ENCODE measurements at places on chromosomes 16 and 17. TPM values are rescaled to one million over a fixed set of nuclear protein-coding genes. Genes with fewer than 3 reads are reported as not detected.

DNA sequence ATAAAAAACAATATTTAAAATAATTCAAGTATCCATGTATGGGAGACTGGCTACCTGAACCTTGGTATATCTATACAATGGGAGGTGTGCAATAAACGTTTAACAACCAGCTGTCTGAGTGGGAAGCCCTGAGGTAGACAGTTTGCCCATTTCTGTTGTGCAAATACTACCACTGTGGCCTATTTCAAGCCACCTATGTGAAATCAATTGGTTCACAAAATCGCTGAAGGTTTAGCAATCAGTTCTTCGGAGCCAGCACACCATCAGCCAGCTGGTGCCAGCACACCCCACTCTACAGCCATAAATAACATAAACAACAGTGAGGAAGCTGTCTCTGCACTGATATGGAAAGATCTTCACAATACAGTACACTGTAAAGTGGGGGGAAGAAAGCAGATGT lies 46.7 kb upstream of the KDM8 start:
- DNase-seq: no peak

The FSCN2 gene
- total RNA-seq: 0.27 TPM

DNA sequence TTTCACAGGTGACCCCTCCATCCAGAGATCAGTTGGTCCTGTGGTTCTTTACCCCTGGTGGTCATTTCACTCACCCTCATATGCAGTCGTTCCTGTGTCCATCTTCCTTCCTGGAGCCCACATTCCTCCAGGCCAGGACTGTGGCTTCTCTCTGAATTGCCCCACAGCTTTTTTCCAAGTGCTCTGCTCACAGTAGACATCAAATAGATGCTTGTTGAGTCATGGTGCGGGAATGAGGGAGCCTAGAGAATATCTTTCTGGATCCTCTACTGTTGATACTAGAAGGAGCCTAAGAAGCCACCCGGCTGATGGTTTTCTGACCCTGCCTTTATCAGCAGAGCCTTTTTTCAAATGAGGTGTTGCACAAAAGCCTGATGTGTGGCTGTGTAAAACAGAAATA lies 10.4 kb downstream of the USB1 start:
- DNase-seq: no peak

GRCh38 chr17:20926532-20926931 lies 116.3 kb downstream of the USP22 start:
- no peak for DNase-seq

The KREMEN2 gene
- 11.0 TPM for total RNA-seq

The GP1BA gene
- not detected for total RNA-seq

The TMIGD1 gene
- not detected for total RNA-seq

The MARF1 gene
- 3.4 TPM for total RNA-seq

- peak; percentile 32 for DNase-seq
Observed at GRCh38 chr17:31068291-31068690, 26.5 kb upstream of the NF1 start.

The NFATC3 gene
- total RNA-seq: 24.9 TPM

DNA sequence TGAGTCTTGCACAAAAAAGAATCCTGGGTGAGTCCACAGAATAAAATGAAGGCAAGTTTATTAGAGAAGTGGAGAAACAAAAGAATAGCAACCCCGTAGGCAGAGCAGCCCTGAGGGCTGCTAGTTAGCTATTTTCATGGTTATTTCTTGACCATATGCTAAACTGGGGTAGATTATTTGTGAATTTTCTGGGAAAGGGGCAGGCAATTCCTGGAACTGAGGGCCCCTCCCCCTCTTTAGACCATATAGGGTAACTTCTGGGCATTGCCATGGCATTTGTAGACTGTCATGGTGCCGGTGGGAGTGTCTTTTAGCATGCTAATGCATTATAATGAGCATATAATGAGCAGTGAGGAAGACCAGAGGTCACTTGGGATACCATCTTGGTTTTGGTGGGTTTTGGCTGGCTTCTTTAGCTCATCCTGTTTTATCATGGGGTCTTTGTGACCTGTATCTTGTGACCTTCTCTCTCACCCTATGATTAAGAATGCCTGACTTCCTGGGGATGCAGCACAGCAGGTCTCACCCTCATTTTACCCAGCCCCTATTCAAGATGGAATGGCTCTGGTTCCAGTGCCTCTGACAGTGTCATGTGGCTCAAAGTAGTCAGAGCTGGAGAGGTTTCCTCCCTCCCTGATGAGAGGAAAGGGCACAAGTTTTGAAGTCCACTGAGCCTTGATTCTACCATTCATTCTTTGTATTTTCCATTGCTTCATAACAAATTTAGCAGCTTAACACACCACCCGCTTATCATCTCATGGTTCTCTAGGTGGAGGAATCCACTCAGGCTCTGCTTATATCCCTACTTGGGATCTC lies 55.7 kb upstream of the LGALS9 start:
- DNase-seq: no peak

GRCh38 chr17:73232587-73233373 lies 28.9 kb downstream of the CPSF4L start:
- no peak for DNase-seq

DNA sequence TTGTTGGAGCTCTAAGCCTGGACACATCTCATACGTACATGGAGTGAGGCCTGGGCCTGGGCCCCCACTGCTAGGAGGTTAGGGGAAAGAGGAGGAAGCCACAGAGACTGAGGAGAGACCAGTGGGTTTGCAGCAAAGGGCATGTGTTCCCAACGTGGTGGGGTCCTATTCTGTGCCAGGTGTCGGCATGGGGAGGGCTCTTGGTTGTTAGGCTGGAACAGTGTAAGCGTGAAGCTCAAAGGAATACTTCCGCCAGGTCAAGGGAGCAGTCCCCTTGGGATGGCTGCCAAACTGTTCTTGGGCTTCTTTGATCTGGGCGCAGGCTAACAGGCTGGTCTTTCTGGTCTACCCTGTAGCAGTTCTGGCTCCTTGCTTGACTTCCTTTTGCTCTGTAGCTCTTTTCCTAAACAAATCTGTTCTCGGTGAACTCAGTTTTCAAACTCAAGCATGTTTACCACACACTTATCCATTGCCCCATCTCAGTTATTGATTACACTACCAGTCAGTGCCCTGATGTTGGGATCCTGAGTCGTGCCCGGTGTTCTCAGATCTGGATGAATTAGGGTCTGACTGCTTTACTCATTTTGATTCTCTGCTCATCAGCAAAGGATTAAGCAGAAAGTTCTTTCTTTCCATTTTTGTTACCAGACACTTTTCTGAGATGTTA lies 36.4 kb downstream of the GPT2 start:
- DNase-seq: no peak

GRCh38 chr16:16861546-16861945 lies 482.6 kb downstream of the NPIPA7 start:
- peak; percentile 20 for DNase-seq

DNA sequence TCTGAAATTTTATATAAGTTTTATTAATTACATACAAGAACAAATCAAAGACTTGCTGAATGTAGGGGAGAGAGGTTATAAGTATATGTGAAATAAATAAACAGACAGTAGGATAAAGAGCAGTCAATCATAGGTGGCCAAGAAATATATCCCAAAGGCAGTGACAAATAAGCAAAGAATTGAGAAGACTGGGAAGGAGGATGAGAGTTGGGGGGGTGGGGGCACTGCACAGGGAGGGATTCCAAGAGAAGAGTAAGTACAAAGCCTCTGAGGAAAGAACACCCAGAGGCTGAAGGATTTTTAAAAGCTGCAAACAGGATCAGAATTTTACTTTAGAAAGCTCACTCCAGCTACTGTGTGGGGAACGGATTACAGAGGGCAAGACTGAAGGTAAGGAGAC lies 2.8 kb downstream of the PELP1 start:
- no peak for DNase-seq

GRCh38 chr17:14749269-14749668 lies 448.4 kb downstream of the HS3ST3B1 start:
- no peak for DNase-seq

The GEMIN4 gene
- total RNA-seq: 10.8 TPM

DNA sequence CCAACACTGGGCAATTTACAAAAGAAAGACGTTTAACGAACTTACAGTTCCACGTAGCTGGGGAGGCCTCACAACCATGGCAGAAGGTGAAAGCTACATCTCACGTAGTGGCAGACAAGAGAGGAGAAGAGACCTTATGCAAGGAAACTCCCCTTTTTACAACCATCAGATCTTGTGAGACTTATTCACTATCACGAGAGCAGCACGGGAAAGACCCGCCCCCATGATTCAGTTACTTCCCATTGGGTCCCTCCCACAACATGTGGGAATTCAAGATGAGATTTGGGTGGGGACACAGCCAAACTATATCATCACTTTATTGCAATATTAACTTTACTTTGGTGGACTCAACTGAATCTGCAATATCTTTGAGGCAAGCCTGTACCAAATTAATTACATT lies 11.9 kb upstream of the ENGASE start:
- no peak for DNase-seq

The SPNS2 gene
- 0.06 TPM for total RNA-seq

DNA sequence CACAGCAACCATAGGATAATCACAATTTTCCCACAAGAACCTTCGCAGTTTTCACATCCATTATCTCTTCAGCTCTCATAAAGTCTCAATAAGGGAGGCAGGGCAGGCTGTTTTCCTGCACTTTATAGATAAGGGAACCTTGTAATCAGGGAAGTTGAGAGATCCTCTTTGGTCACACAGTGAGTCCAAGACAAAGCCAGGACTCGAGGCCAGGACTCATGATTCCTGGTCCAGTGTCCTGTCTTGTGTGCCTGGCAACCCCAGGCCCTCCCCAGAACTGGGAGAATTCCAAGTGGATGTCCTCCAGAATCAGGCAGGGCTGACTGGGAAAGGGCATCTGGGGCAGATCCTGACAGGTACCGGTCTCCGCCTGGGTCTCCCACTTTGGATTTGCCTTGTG lies 23.1 kb upstream of the PHF12 start:
- DNase-seq: no peak

The NLRC3 gene
- total RNA-seq: not detected

- no peak for DNase-seq
Observed at GRCh38 chr17:64689106-64689505, 27.0 kb upstream of the SMURF2 start.

The CDRT15L2 gene
- not detected for total RNA-seq

The TPPP3 gene
- not detected for total RNA-seq

- DNase-seq: peak; percentile 66
Observed at GRCh38 chr16:10521681-10522274, 58.6 kb downstream of the EMP2 start.

The SYNGR2 gene
- total RNA-seq: 30.1 TPM

The P2RX1 gene
- not detected for total RNA-seq

DNA sequence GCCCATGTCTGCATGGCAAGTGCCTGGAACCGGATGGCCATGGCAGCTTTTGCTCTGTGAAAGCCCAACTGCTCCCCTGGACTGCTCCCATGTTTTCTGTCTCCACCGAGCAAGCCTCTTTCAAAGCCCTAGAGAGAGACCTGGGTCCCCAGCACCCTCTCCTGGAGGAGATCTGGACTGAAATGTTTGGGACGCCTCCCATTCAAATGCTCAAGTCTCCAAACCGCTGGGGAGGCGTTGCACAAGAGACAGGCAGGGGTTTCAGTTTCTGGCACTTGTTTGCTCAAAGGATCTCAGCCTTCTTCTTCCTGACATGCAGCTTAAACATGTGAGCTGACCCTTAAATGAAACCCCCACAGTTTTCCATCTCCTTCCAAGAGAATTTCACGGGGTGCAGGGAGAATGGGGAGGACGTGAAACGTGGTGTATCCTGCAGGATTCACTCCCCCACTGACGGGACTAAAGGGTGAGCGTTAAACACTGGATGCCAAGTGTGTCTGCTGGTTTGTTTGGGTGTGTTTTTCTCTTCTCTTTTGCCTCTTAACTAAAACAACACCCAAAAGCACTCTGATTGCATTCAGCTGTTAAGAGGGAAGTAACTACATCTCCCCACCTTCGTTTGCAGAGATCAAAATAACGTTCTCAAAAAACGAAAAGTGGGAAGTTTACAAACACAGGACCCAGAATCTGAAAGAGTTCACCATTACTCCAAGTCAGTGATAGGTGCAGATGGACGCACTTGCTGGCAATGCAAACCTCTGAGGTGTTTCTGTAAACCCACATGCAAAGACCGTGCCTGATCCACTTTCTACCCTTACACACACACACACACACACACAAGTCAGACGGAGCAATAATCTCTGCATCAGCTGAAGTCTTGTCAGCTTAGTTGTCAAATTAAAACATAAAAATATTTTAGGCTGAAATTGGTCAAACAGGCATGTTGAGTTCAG lies 256.9 kb downstream of the C16orf95 start:
- peak; percentile 57 for DNase-seq

DNA sequence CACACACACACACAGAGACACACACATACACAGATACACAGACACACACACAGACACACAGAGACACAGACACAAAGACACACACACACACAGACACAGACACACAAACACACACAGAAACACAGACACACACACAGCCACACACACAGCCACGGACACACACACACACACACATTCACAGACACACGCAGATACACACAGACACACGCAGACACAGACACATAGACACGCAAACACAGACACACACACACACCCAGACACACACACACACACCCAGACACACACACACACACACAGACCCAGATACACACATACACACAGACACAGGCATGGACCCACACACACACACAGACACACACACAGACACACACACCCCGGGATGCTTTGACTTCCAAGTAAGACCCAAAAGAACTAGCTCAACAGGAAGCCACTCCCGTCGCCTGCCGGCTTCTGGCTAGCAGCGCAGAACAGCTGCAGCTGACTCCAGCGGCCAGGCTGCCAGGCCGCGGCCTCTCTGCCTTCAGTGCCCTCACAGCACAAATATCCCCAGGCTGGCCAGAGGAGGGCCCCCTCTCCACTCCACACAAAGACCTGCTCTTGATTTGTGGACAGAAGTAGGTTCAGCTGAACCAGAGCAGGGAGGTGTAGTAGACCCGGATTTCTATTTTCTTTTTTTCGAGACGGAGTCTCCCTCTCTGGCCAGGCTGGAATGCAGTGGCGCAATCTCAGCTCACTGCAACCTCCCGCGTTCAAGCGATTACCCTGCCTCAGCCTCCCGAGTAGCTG lies 6.0 kb upstream of the CHRNE start:
- peak; percentile 68 for DNase-seq

DNA sequence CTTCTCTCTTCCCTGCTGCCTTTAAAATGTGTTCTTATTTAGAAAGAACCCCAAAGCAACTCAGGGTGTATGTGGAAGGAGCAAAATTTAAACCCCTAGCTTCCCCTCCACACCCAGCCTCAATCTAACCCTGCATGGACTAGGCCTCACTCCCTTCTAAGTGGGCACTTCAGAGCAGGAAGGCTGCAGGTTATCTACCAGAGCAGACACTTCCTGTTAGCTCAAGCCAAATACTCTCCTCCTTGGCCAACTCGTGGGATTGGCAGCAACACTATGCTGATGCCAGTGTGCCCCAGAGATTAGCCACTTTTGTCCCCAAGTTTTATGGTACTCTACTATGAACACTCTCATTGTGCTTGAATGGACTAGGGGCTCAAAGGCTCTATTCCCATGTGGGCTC lies 35.6 kb downstream of the CCDC42 start:
- DNase-seq: no peak

DNA sequence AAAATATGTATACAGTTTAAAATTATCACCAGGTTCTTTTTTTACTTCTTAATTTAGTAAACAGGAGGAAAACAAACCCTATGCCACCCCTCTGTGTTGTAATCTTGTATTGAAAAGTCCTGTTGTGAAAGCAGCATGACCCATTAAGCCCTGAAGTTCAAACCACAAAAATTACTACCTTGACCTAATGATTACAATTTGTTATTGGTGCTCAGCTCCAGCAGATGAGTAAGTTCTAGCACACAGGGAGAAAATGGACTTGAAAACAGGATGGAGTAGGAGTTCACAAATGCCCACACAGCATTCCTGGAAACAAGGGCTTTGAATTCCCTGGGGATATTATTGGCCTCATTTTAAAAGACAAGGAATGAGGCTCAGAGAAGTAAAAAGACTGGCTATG lies 505.8 kb upstream of the ERCC4 start:
- DNase-seq: no peak

Data from H4 (cell line).